ENCODE measurements at places on chromosomes 5 and 9.

GRCh38 chr5:142720641-142721271 is 34.9 kb upstream of the FGF1 start:
- no peak for DNase-seq

GRCh38 chr5:37722236-37723161 is 117.3 kb downstream of the GDNF start:
- no peak for DNase-seq

DNA sequence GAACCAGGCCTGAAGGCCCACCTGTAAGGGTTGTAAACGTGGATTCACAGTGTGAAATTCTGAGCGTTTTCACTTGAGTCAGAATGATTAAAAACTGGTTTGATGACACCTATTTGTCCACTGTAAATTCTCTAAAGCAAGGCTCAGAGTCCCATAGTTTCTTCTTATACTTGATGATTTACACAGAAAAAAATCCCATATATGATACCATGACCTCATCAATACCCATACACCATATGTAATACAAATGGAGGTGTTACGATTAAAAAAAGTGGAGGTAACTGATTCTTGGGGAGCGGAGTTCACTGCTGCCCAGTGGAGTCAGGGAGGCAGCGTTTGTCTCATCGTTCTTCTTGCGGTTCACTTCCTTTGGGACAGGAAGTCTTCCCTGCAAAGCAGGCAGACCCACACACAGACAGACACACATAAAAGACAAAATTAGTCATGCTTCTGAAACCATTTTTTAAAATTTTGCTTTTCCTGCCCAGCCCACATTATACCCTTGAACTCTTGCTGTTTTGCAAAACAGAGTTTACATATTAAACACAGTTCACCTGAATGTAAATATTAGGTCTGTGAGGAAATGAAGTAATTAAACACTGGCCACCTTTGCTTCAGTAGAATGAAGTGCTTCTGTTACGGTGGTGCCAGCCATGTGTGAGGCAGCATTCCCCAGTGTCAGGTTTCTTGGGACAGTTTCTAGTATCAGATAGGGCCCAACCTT is 26.2 kb downstream of the NREP start:
- no peak for DNase-seq

DNA sequence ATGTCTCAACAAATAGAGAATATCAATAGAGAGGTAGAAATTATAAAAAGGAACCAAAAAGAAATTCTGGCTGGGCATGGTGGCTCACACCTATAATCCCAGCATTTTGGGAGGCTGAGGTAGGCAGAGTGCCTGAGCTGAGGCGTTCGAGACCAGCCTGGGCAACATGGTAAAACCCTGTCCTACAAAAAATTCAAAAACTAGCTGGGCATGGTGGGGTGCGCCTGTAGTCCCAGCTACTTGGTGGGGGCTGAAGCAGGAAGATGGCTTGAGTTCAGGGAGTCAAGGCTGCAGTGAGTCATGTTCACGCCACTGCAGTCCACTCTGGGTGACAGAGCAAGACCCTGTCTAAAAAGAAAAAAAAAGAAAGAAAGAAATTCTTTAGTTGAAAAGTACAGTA is 24.9 kb downstream of the IPPK start:
- DNase-seq = no peak

DNA sequence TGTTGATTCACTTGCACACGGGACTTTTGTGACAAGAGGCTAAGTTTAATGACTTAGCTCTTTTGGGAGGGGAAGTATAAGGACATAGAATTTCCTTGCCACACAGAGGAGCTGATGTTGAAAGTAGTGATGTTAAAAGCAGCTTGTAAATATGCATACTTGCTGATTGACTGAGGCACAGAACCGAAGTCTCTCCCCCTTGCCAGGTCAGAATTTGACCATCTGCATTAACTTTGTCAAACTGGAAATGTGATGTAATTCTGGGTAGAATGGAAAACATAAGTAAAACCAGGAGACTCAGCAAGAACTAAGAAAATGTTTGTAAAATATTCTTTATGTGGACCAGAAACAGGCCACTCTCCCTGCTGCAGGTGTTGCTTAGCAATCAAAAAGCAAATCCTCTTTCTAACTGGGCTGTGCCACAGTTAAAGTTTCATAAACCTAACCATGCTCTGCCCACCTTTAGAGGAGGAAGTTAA is 284.2 kb downstream of the NR3C1 start:
- no peak for DNase-seq

DNA sequence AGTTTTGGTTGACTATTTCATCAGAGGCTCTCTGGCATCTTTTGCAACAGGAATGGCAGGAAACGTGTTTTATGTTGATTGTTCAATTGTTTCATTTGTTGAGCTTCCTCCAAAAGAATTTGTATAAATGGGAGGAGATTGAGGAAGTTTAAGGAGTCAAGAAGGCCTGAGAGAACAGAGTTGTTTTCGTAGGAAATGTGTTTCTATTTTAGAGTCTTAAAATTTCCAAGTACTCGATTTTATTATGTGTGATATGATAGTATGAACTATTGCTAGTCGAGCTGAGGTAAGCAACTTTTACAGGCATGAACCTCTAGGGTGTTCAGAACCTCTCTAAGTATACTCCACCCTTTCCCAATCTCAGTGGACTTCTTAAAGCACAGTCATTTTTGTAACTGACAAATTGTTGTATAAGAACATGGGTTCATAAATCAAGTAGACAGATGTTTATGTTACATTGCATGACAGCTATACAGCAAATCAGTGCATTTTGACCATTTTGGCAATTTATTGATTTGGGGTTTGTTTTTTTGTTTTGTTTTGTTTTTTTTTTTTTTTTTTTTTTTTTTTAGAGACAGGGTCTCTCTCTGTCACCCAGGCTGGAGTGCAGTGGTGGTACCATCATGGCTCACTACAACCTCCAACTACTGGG is 47.4 kb downstream of the POLK start:
- no peak for DNase-seq

DNA sequence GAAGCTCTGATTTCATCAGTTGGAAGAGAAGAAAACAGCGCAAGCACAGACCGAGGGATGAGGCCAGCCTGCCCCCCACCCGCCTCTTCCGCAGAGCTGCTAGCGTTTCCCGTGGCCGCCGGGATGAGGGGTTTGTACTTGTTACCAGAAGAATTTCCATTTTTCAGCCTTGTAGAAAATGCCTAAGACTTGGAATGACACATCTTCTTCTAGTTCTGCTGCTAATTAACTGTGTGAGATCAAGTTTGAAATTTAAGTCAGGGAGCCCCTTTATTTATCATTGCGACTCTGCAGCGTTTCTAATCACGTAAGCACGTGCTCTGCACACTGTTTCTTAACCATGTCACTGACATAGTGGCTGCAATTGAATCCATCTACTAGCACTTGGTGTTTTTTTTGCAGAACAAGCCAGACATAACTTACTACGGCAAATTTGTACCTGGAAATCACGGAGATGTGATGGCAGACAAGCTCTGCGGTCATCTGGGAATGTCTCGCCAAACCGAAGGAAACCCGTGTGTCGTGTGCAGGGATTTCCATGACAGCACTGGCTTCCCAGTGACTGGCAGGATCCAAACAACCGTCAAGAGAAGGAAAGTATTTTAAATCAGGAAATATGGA is 41.8 kb upstream of the ROR2 start:
- DNase-seq = no peak

GRCh38 chr9:96006961-96007360 is 131.5 kb downstream of the ERCC6L2 start:
- DNase-seq = no peak

DNA sequence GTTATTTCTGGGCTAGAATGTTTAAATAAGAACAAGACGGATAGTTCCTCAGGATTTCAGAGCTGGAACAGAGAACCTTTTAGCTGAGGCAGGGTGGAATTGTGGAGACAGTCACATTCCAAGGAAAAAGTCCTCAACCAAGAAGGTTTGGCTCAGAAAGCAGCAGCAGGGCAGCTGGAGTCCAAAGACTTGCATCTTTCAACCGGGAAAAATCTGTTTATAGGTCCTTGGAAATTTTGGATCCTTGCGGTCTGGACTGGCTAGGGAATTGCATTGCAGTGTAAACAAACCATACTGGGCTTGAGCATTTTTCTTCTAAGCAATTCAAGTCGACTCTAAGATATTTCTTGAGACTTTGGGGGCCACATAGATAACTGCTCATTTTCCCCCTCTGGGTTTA is 40.8 kb upstream of the HMHB1 start:
- DNase-seq = no peak

DNA sequence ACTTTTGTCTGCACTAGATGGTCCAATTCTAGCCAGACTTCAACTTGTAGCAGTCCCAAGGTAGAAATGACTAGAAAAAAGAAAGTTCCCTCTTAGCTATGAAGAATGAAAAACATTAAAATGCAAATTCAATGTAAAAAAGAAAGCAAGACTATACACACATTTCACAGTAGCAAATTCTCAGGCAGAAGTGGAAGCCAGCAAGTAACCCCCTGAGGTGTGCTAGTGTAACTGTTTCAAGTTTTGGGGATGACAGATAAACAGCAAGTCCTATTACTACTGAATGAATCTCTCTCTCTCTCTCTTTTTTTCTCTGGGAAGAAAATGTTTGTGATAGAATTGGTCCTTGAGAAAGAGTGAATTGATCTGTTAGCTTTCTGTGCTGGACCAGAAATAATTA is 185.6 kb downstream of the EFNA5 start:
- DNase-seq = no peak

DNA sequence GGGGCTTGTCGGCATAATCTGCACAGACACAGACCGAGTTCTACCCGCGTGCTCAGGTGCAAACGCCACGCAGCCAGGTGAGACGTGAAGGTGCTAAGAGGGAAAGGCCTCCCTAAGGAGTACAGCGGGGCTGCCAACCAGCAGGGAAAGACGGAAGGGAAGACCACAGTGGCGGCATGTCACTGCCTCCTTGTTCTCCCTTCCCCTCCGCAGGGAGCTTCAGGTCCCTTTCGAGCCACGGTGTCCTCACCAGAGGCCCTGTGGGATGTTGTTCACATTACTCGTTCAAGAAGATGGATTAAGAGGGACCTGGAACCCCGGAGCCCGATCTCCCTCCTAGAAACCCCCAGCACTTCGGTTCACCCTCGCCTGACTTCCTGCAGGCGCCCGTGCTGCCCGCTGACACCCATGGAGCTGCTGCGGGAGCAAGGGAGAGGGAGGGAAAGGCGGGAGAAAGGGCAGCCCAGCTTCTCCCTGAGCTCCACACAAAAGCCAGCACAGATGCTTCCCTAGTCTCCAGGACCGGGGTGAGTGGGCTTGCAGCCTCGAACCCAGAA is 686 bp downstream of the BRD9 start:
- DNase-seq = no peak

DNA sequence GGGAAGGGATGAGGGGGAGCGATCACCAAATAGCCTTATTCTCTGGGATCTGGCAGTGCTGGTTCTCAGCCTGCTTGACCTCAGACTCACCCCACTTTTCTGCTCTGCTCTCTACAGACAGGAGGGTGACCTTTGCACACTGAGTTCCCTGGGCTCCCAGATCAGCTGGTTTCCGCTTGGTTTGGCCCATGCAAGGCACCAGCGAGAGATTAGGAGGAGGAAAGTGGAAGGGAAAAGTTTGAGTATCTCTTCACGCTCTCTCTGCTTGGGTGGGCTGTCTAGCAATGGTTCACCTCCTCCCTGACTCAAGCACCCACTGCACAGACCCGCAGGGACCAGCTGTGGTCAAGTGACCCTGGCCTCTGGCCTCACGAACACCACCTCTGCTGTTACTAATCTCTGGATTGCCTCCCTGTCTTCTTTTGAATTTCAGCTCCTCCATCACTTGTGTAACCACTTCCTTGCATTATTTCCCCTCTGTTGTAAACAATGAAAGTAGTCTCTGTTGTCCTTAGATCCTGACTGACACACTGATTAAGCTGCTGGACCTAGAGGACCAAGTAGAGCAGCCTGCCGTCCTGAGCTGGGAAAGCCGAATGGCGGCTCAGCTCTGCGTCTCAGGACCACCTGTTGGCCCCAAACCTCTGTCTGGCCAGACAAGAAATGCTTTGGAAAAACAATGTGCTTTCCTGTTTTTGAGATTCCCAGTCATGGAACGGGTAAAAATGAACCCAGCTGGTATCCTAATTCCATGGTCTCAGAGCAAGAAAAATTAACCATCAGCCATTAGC is 186.6 kb downstream of the CRB2 start:
- no peak for DNase-seq

DNA sequence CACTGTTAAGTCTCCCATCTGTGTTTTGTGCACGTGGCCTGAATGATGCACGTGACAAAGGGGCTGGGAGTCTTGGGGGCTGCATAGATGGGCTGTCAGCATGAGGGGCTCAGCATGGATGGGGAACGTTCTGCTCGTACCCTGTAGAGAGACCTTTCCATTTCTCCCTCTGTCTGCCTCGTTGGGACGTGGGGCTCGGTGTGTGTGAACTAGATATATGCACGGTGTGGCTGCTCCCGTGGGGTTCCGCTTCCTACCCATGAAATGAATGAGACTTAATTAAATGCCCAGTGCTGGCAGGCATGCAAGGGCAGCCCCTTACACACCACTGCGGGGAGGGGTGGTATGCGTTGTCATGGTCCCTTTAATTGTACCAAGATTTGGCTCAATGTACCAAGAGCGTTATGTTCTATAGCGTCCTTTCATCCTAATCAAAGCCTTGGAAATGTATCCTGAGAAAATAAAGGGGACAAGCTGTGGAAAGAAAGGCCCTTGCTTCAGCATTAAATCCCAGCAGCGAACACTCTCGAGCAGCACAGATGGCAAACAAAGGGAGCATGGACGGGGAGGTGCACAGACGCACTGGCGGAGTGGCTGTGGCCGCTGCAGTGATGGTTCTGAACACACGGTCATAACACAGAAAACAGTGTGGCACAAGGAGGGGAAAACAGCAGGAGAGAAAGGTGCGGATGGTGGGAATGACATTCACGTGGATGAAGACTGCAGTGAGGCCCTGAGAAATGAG is 66.8 kb downstream of the RASGEF1C start:
- DNase-seq = no peak

- DNase-seq = no peak
These were observed 1245.5 kb upstream of the DMAC1 start for GRCh38 chr9:9045072-9045471.

DNA sequence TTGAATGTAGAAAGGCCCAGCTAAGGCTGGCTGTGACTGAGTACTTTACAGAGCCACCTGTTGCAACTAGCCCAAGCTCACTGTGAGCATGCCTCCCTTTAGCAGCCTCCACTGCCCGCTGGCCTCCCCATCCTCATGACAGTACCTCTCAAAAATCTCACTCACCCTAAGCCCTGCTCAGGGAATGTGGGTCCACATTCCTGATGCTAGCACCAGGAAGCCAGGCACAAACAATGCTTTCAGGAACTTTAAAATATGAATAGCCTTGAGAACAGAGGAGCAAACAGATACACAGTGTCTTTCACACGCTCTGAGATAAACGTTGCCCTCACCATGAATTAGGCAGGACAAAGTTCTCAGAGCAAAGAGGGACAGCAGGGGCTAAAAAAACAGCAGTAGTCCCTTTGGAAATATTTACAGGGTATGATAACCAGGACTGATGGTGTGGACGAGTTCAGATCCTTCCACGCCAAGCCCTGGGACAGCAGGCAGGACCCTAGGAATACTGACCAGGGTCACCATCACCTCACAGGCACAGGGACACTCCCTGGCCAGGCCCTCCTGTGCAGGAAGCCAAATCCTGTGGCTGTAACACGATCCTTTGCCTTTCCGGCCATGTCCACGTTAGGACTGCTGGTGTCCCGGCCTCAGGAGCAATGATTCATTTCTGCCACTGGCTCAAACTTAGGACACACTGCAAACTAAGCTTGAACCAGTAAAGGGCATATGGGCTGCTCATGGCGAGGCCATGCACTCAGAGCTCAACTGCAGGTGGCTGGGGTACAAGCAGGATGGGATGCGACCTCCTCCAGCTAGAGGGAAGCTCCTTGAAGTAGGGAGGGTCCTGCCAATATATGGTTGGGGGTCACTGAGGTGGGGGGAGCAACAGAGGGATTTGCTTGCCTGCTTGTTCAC is 9.6 kb downstream of the ACSL6 start:
- no peak for DNase-seq

- no peak for DNase-seq
These were observed 82.2 kb downstream of the DCP2 start for GRCh38 chr5:113058706-113059226.
